ENCODE measurements at places on chromosomes 7 and 10.

DNA sequence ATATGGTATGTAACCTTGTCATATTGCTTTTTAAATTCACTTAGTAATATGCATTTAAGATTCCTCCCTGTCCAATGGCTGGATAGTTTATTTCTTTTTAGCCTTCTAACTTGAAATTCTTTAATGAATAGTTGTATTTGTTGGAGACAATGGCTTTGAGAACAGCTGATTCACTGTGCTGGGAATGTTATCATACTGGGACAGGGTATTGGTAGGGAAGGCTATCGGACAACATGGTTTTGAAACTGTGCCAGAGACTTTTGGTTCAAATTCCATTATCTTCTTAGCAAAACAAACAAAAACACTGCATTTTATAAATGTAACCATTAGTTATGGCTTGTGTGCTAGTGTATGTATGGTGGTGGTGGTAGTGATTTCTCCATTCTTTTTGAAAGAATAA lies 517.1 kb upstream of the ANKRD30A start:
- DNase-seq: peak; percentile 87

- no peak for DNase-seq
Measured at GRCh38 chr10:25678220-25678619, 255.8 kb upstream of the MYO3A start.

- DNase-seq: peak; percentile 78
Measured at GRCh38 chr7:84790882-84791281, 396.0 kb downstream of the SEMA3D start.

- peak; percentile 19 for DNase-seq
Measured at GRCh38 chr10:96619796-96620773, 33.3 kb upstream of the TM9SF3 start.

DNA sequence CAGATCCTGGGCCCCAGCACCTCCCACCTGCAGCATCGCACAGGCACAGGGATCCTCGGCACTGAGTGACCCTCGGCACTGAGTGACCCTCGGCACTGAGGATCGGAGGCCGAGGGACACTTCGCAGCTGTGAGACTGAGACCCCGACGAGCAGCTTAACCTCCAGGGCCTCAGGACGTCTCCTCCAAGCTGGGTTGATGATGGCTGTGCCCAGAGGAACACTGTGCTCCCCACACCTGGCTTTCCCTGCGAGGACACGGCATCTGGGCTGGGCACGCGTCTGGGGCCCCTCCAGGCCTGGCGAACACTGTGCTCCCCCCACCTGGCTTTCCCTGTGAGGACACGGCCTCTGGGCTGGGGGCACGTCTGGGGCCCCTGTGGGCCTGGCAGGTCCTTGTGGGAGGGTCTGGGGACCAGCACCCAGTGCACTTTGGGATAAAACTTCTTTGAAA lies 158.3 kb upstream of the PPP2R2D start:
- DNase-seq: no peak

DNA sequence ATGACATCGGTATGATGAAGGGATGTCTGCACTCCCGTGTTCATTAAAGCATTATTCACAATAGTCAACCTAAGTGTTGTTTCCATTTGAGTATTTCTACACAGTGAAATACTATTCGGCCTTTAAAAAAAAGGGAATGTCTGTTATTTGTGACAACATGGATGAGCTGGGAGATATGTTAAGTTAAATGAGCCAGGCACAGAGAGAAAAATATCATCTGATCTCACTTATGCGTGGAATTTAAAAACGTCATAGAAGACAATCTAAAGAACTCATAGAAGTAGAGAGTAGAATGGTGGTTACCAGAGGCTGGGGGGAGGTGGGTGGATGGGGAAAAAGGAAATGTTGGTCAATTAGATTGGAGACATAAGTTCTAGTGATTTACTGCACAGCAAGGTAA lies 753.3 kb downstream of the GRM8 start:
- no peak for DNase-seq

DNA sequence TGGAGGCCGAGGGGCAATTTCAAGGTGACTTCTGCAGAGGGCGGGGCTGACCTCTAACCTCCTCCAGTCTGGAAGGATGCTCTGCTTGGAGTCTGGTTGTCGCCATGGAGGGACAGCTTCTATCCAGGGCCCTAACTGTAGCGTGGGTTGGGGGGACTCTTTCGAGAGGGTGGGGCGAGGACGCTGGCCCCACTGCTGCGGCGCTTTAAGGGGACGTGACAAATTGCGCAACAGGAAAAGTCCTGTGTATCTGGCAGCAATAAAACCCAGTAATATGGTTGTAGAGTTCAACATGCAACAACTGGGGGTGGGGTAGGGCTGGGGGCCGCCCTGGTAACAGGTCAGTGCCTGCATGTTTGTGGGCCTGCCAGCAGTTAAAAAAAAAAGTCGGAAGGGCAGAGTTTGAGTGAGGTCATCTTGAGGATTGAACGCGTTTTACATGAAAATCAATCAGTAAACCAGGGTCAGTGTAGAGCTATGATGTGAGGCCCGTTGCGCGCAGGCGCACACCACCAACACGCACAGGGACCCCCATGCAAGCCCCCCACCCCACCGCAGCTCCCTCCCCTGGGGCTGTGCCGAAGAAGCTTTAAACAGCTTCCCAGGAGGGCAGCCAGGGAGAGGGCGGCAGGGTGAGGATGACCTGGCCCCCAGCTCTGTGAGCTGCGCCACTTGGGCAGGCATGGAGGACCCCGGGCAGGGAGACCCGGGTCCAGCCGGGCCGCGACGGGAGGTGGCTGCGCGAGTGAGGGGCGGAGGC lies 4.3 kb downstream of the SHH start:
- DNase-seq: no peak

DNA sequence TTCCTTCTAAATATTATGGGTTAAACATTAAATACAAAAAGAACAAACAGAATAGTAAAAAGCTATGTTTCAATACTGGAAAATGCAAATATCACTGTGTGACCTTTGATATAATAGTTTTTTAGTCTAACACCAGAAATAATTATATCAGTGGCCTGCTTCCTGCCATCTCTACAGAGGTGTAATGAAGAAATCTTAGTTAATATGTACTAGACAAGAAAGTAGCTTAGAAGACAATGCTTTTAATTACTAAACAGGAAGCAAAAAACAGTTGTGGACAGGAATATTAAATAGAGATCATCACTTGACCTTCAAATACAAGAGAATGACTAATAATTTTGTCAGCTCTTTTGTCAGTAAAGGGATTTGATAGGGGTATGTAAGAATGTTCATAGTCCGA lies 47.4 kb upstream of the LRRN3 start:
- no peak for DNase-seq

GRCh38 chr7:80403686-80404241 lies 108.1 kb downstream of the GNAT3 start:
- DNase-seq: peak; percentile 45

GRCh38 chr10:1406132-1406966 lies 331.0 kb downstream of the ADARB2 start:
- no peak for DNase-seq

DNA sequence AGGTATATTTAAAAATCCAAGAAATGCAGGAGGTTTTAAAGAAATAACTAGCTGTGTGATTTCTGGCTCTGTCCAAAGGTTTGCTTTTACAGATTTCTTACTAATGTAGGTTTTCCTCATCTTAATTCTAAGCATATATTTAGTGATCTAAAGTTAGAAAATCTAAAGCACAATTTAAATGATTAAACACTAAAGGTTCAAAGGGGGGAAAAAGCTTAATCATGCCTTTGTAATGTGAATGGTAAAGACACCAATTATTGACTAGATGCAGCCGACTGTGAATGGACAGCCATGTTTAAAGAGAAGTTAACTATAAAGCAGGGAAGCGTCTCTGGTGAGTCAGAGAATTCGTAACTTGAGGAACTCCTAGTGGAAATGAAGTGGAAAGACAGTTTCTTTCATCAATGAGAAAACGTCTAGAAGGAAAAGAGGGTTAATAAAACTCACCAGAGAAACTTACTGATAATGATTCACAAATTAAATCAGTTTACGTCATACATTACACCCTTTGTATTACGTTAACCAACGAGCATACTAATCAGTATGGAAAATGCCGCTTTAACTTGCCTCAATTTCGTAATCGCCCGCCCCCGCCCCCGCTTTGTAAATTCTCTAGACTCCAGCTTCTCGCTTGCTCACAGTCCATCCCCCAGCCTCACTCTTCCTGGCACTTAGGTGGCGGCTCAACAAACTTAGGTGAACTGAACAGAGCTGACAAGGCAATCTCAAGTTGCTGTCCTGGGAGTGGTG lies 1.1 kb upstream of the HBP1 start:
- DNase-seq: peak; percentile 87

DNA sequence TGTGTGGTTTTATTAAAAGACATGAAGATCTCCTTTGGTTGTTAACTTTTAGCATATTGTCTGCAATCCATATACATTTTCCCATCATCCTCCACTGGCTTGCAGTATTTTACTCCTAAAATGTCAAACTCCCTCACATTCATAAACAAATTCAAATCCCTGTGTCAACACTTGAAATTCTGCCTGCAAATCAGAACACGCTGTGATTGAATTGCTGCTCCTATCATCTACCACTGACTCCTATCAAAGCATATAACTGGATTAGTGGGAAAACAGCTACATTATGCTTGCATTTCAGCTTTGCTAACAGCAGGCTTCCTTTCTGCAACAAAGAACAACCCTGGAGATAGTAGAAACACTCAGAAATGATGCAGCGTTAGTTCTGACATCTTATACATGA lies 281.8 kb upstream of the HGF start:
- peak; percentile 10 for DNase-seq

DNA sequence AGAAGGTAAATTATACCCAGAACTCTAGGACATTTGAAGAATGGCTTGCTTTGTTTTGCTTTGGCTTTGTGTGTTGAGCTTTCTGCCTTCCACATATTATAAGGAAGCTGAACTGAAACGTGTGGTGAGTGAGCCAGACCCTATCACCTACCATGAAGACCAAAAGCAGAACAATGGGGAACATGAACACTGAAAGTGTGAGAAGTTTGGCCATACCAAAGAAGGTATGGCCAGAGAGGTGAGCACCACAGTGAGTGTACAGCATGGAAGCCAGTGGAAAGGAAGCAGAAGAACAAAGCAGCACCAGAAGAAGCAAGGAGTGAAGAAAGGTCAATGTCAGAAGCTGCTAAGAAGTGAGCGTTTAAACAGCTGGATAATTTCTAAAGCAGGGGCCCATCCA lies 59.7 kb upstream of the CCDC71L start:
- DNase-seq: no peak

GRCh38 chr10:117339979-117340378 lies 35.3 kb downstream of the PDZD8 start:
- no peak for DNase-seq

DNA sequence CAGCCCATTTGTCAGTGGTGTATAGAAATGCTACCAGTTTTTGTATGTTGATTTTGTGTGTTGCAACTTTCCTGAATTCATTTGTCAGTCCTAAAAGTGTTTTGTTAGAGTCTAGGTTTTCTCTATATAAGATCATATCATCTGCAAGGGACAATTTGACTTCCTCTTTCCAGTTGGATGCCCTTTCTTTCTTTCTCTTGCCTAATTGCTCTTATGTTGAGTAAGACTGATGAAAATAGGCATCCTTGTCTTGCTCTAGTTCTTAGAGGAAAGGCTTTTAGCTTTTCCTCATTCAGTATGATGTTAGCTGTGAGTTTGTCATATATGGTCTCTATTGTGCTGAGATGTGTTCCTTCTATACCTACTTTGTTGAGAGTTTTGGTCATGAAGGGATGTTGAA lies 161.7 kb upstream of the TPK1 start:
- DNase-seq: no peak

DNA sequence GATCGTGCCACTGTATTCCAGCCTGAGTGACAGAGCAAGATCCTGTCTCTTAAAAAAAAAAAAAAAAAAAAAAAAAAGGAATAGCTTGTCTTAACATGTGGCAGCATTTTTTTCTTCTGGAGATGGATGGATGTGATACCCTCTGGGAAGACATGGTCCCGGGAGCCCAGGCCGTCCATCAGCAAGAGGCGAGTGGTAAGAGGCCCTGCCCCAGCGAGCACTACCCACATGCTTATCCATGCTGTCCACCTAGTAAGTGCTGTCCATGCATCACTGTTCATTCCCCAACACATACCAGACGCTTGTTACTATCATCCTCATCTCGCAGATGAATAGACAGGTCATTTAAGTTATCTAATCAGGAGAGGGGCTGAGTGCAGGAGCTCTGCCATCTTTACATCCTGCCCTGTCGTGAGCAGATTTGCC lies 12.9 kb downstream of the ATP6V1F start:
- DNase-seq: no peak

- DNase-seq: no peak
Measured at GRCh38 chr10:44879531-44879899, 31.6 kb upstream of the TMEM72 start.

GRCh38 chr10:51804866-51805265 lies 105.5 kb upstream of the CSTF2T start:
- peak; percentile 69 for DNase-seq

DNA sequence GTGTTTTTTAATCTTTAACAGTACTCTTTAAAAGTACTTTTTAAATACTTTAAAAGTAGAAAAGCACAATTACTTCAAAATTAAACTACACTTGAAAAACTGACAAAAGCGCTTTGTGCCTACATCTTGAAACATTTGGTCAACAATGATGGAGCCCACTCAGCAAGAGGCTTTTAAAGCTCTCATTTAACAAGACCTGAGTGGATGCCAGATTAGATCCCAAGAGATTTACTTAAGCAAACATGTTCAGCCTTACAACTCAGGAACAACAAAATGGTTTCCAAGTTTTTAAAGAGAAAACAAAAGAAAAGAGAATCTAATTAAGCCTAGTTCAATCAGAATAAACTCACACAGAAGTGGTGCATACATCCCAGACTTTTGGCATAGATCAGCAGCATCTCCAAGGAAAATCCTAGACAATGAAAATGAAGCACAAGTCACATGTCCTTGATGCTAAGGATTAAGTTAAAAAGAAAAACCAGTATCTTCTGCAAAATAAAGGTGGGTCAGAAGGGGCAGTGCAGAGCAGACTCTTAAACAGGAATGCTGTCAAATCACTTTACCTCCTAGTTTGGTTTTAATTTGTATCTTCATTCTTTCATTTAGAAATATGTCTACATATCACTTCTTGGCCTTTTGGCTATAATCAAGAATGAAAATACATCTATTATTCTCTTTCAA lies 26.2 kb downstream of the HIBADH start:
- DNase-seq: peak; percentile 7

- DNase-seq: peak; percentile 59
Measured at GRCh38 chr7:81648716-81649115, 121.1 kb downstream of the HGF start.

- DNase-seq: no peak
Measured at GRCh38 chr7:94300176-94300835, 94.4 kb upstream of the COL1A2 start.

- DNase-seq: no peak
Measured at GRCh38 chr10:113504423-113504822, 48.4 kb upstream of the HABP2 start.

- DNase-seq: no peak
Measured at GRCh38 chr10:95234951-95235350, 40.9 kb downstream of the ACSM6 start.

DNA sequence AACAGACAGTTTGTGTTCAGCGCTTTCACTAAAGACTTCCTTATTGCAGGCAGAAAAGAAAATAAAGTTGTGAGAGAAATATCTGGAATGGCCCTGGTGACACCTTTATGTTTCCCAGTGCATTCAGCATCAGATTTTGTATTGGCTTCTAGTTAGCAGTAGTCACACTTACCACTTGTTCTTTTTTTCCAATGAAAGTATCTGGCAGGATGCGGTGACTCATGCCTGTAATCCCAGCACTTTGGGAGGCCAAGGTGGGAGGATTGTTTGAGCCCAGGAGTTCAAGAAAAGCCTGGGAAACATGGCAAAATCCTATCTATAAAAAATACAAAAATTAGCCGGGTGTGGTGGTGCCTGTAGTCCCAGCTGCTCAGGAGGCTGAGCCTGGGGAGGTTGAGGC lies 649.6 kb downstream of the LRMDA start:
- DNase-seq: peak; percentile 42

All from fibroblast of skin of right biceps (primary cell).